NCI-H1092 (cell line): ENCODE measurements at places on chromosomes 5 and 9.
A peak's percentile ranks its signal among the peaks of the same experiment; 100 is the strongest.

GRCh38 chr9:78613006-78613405, 316.1 kb downstream of the PSAT1 start:
- DNase-seq = no peak

DNA sequence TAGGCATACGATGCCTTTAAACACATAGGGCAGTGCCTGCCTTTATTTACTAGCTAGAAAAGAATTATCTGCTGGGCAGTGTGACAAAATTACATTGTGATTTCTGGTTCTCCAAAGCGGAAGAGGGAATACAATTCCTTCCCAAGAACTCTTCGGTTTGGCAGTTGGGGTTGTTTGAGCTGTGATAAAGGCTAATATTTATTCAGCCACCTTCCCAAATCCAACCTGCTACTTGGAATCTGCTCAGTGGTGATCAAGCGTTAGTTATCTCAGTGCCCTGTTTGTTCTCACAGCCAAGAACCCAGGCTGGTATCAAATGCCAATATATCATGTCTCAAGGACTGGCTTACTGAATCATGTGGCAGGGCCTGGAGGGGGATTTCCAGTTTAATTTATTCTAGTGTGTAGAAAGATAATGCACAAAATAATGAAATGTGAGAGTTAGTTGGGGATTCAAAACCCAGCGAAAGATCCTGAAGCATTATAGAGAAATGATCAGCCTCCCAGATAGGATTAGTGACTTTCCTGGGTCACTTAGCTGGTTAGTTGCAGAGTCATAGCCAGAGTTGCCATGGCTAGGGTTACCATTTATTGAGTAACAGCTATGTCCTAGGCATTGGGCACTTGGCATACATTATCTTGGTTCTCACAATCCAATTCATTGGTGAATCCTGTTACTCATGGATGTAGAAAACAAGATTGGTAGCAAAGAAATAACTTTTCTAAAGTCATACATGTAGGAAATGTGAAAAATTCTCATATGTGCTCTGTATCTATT, 457.0 kb upstream of the KLF4 start:
- DNase-seq = no peak

- DNase-seq = no peak
These were observed 18.1 kb upstream of the RPL26L1 start for GRCh38 chr5:172941067-172941516.

DNA sequence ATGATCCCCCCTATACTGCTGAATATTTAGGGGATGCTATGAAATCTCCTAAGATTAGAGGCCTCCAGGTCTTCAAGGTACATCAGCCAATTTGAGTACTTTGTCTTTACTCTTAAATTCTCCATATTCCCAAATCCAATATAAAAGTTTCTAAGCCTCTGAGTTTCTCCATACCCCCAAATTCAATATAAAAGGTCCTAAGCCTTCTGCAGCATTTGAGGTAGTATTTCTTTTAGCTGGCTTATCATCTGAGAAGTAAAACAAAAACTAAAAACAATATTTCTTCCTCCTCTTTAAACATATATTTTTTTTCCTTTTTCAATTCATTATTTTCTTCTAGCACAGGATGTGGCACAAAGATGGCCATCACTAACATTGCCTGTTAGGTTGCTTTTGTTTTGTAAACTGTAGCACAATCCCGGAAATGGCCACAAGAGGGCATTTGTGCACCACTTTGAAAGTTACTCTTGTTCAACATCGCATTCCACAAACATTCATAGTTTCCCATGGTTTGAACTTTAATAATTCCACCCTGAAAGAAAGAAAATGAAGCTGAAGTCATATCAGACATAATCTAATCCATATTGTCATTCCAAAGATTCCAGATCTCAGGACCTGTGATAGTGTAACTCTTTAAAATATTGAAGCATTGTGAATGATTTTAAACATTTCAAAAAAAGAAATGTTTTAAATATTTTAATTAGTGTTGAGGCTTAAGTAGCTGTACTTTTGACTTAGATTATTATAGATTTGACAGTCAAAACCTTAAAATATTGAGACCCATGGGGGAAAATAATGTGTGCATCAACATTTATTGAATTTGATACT, 21.0 kb upstream of the SCGB3A2 start:
- DNase-seq = peak; percentile 4

DNA sequence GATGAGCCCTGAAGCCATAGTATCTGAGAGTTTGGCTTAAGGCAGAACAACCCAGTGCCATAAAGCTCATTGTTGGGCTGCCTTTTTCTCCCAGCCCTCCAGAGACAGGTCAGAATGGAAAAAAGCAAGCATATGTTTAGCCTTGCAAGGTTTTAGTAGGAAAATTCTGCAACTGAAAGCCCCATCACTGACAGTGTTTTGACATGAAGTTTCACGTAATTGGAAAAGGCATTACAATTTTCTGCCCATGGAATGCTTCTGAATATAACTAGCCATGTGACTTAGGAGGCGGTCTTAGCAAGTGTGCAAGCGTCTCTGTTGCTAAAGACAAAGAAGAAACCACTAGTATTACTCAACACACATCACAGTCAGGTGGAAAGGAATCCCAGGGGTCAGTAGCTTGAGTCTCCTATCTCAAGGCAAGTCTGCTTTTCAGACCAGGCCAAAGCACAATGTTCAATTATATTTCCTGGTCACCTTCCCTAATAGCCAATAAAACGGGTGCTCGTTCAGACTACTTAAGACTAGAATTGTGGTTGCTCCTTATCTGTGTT, 117.6 kb downstream of the CARTPT start:
- no peak for DNase-seq

DNA sequence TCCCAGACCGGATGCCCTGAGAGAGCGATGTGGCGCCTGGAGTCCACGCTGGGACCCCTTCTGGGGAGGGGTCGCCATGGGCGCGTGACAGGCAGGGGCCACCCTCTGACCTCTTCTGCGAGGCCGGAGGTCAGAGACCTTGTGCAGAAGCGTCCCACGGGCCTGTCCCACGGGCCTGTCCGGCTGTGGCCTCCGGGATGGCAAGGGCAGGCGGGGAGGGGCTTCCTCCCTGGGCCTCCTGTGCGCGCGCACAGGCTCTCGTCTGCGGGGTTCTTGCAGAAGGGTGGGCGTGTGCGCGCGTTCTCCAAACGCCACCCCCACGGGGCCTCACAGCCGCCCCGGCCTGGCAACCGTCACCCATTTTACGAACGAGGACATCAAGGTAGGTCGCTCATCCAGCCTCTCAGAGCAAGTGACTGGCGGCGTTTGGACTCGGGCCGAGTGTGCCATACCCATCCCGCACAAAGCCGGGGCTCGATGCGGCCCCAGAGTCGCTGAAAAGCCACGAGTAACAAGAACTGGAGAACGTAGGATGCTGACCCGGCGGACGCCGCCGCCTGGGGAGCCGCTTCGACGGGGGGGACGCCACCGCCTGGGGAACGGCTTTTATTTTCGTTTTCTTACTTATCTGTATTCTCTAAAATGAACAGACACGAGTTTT, 897 bp downstream of the AHRR start:
- DNase-seq = no peak

DNA sequence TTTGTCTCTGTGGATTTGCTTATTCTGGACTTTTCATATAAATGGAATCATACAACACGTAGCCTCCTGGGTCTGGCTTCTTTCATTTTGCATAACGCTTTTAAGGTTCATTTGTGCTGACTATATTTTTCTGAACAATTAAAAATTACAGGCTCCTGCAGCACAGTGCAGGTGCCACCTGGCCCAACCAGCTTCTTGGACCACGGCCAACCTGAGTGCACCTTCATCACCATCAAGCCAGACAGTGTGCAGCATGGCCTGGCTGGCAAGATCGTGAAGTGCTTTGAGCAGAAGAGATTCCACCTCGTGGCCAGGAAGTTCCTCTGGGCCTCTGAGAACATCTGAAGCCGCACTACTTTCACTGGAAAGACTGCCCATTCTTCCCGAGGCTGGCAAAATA, 53.5 kb upstream of the COL15A1 start:
- no peak for DNase-seq

DNA sequence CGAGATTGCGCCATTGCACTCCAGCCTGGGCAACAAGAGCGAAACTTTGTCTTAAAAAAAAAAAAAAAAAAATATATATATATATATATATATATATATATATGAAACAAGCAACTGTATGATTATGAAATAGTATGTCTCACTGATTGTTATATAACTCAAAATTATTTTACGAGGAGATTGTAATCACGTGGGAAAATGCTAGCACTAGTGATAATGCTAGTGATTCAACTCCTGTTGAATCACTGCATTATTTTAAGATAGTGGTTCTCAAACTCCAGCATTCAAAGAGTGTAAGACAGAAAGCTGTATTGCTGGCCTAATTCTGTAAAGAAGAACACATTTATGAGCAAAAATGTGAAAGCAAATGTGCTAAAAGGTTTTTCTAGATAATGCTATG, 12.4 kb upstream of the PTPN3 start:
- DNase-seq = no peak
